ENCODE measurements at places on chromosomes 7 and 10.

GRCh38 chr7:40047661-40048060 lies 86.8 kb downstream of the MPLKIP start:
- no peak for DNase-seq

DNA sequence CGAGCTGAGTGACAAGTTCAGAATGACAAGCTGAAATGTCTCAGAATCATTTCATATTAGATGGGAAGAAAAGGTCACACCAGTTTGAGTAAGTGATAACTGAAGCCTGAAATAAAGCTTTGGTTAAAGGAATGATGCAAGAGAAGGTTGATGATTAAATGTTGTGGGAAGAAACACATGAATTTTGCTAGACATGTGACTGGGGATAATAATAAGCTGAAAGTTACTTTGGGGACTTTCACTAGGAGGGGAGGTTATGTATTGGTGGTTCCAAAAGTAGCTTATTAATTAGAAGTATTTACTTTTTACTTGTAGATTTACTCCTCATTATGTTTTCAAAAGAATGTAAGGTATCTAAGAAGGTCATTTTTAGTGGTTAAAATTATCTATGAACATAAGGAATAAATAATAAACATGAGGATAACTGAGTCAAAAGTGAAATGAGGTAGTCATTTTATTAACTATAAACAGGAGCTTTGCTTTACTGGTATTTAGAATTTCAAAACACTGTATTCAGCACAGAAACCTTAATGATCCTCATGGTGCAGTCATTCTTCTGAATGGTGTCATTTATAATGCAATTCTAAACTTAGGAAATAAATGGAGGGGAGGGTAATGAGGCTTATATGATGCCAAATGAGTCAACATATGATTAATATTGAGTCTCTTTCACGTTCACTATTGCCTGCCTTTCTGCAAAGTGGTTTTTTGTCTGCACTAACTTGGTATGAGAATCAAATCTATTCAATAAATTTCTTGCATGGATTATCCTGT lies 63.7 kb downstream of the PRKG1 start:
- no peak for DNase-seq

- DNase-seq: no peak
Measured at GRCh38 chr7:96266580-96266979, 55.3 kb downstream of the SLC25A13 start.

GRCh38 chr10:17502814-17503213 lies 48.4 kb upstream of the ST8SIA6 start:
- DNase-seq: no peak

- DNase-seq: peak; percentile 35
Measured at GRCh38 chr7:27156916-27157701, 634 bp upstream of the HOXA7 start.

GRCh38 chr7:79453558-79454360 lies at the start of gene MAGI2:
MAGI2 (minus strand) TSS chr7:79453667; CDS start chr7:79453320, 347 bp downstream.
- DNase-seq: peak; percentile 77

DNA sequence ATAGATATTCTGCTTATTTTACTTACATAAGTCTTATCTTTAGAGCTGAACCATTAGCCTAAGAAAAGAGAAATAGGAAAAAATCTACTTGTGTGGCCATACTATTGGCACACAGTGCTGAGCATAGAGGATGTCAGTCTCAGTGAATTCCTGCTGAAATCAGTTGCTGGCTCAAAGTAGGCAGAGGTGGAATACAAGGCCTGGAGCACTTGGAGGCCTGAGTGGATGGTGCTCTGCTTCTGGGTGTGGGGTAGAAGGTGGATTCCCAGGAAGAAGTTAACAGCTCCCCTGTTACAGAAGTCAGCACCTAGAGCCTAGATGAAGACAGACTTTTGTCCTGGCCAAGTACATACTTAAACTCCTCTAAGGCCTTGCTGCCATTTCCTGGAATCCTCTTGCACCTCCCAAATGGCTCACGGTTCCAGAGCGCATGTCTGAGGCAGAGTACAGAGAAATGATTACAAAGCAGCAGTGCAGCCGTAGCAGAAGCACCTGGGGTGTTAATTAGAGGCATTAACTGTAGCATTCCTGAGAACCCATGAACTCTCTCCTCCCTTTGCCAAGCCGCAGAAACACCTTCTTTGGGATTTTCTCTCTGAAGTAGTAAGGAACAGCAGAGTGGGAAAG lies 18.0 kb upstream of the XPNPEP1 start:
- DNase-seq: no peak

- no peak for DNase-seq
Measured at GRCh38 chr7:20224025-20224424, 6.8 kb upstream of the MACC1 start.

- DNase-seq: no peak
Measured at GRCh38 chr10:14917827-14918226, 36.1 kb downstream of the DCLRE1C start.

DNA sequence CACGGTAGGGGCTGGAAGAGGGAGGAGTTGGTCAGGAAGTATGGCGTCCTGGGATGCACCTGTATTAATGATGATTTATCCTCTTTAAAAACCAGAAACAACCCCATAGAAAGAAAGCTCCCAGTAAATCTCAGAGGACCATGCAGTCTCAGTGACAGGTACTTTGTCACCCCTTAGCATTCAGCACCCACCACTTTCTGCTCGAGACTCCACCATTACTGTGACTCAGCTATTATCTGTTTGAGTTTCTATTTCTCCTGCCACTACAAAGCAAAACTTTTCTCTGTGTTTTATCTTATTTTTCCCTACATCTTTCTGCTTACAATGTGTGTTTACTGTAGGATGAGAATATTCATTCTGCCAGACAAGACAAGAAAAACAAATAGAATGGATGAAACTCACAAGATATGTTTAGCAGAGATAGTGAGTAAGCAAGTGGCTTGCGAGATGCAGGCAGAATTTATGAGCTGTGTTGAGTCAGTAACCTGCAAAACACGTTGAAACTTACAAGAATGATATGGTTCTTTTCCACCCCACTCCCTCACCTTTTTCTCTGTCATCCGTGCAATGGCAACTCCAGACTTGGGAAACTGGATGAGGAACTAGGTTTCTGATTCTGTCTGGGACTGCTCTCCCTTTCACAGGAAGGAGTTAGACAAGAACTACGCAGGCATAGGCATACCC lies 127.1 kb downstream of the AOAH start:
- no peak for DNase-seq

- DNase-seq: no peak
Measured at GRCh38 chr7:91752102-91752501, 128.4 kb downstream of the MTERF1 start.

GRCh38 chr7:26705567-26705966 lies 158.8 kb downstream of the SKAP2 start:
- peak; percentile 60 for DNase-seq

- no peak for DNase-seq
Measured at GRCh38 chr7:107471292-107472070, 1.6 kb downstream of the GPR22 start.

GRCh38 chr10:60646966-60647796 lies 131.1 kb upstream of the CDK1 start:
- DNase-seq: peak; percentile 32

DNA sequence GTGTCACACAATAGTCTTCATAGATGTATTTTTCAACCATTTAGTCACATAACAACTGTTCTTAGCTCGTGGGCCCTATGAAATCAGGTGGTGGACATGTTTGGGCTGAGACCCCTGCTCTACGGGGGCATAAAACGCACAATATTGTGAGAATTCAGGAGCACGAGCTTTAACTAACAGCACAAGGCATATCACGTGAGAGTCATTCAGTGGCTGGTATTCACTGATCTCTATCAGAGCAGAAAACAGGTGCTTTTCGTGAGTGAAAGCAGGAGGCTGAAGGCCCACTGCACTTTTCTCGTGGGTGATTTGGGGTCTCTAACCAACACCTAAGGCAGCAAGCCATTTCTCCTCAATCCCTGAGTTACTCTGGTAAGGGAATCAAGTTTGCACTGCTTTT lies 42.8 kb upstream of the GRB10 start:
- no peak for DNase-seq

DNA sequence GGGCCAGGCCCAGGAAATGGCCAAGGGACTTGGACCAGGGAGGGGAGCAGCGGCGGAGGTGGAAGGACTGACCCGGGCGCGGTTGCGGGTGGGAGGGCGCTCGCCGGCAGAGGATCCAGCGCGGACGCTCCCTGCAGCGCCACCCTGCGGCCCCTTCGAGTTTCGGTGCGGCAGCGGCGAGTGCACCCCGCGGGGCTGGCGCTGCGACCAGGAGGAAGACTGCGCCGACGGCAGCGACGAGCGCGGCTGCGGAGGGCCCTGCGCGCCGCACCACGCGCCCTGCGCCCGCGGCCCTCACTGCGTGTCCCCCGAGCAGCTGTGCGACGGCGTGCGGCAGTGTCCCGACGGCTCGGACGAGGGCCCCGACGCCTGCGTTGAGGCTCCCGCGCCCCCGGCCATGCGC lies 16.8 kb upstream of the ZNF467 start:
- DNase-seq: no peak

DNA sequence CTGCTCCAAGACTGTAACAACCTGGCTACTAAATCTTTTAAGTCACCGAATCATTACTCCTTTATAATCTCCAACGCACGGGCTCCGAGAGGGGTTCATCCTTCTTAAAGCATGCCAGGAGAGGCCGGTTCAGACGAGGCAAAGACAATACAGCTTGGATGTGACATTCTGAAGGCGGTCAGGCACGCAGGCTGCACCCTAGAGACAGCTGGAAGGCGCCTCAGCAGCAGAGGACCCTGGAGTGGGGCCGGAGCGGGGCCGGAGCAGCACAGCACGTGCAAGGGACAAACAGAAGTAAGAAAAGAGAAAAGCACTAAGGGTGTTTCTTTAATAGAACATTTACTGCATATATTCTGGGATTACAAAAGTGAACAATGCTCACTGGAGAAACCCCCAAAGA lies 97.8 kb upstream of the PPP2R2D start:
- DNase-seq: no peak

DNA sequence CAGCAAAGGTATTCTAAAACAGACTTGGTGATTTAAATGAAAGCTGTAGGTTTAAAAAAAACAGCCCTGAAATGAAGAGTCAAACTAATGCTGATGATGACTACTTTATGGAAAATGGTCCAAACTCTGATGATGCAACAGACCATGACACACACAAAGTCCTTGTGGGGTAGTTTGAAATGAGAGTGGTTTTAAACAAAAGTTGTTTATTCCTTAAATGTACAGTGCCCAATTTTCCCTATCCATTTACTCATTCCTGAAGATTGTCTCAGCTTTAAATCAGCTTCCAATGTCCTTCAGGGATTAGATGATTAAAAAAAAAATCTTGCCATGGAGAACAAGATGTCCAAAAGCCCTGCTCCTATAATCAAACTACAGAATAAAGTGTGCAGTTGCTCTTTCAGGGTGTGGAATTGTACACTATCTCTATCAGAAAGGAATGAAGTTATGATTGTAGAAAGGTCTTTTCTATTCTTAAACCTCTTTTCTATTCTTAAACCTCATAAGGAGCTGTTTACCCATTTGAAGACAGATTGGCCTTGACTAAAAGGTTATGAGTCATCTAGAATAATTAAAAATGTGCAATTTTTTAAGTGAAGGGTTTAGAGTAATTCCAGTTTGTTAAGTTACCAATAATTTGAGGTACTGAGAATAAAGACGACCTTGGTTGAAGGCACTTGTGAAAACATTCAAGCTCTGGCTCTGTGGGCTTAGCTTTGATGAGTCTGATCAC lies 70.2 kb upstream of the ITGA8 start:
- peak; percentile 8 for DNase-seq

DNA sequence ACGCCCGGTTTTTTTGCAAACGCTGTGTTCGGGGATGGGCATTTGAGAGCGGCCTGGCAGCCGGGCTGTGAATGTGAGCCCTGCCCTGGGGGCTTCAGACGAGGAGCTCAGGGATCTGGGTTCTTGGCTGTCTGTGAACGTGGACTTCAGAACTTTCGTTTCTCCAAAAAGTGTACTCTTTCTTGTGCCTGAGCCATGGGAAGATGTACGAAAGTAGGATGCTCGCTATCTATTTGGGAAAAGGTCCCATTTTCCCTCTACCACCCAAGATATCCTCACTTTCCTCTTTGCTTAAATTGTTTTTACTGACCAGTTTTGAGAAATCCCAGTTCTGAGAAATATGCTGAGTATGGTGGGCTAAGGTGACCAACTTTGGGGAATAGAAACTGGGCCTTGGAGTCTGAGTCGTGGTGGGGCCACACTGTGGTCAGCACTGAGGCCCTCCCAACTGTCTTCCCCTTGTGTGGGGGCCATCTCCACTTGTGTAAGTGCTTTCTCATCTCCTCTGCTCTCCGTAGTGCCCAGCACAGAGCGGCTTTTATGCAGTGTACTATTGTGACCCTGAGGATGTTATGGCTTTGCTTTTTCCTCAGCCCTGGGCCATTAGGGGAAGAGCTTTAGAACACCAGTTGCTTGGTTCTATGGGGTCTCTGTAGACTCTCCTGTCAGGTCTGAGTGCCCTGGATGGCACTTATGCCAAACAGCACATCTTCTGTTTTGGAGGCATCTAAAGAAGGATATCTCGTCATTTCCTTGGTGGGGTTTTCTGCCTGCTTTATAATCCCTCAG lies 918 bp downstream of the DBNL start:
- DNase-seq: no peak

DNA sequence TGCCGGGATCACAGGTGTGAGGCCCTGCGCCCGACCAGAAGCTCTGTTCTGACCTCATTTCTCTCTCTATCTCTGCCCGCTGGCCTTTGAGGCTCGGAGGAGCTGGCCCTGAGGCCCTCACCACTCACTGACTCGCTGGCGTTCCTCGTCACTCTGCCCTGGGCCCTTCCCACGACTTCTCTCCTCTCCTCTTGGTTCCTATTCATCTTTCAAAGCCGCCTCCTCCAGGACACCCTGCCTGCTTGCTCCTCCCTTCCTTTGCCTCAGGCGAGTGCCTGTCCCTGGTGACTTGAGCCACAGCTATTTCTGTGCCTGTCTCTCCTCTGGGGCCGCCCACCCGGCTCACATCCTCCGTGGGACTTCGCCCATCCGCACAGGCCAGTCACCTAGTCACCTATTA lies 17.3 kb upstream of the ADGRA1 start:
- DNase-seq: no peak

DNA sequence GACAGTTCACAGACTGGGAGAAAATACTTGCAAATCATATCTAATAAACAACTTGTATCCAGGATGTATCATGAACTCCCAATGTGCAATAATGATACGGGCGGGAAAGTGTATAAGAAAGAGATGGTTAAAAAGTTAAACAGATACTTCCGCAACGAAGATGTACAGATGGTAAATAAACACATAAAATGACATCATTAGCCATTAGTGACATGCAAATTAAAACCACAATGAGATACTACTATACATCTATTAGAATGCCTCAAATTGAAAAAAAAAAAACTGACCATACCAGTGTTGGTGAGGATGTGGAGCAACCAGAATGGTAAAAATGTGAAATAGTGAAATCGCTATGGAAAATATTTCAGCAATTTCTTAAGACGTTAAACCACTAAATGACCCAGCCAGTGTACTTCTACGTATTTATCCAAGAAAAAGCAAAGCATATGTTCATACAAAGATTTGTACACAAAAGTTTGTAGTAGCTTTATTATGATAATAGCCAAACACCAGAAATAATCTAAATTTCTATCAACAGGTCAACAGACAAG lies 83.5 kb downstream of the IPMK start:
- DNase-seq: no peak

DNA sequence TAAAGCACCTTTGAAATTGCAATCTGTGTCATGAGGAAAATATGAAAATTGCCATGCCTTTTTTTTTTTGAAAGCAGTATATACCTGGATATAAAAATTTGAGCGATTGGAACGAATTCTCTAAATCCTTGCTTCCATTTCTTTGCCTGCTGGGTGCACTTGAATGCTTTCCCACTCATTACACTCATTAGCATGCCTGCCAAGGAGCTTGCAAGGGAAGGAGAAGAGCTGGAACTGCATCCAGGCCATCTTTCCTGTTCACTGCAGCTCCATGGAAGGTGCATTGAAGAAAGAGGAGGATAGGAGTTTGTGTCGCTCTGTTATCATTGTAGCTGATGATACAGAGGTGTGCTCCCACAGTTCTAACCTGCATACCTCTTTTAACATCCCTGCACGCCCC lies 102.4 kb upstream of the GJD4 start:
- DNase-seq: no peak

Measured in SJSA1 (cell line).